ENCODE measurements at places on chromosomes 11 and 22.

DNA sequence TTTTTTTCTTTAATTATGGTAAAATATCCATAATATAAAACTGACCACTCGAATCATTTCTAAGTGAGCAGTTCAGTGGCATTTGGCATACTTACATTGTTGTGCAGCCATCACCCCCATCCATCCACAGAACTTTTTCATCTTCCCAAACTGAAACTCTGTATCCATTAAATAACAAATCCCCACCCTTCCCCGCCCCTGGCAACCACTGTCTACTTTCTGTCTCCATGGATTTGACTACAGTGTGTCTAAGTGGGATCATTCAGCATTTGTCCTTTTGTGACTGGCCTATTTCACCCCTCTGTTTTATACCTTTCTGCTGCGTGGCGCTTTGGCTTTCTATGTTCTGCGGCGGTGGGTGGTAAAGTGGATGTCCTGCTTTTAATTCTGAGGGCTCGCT is 49.1 kb downstream of the RTN4R start:
- no peak for DNase-seq

GRCh38 chr11:2136209-2136951 is 2.8 kb downstream of the IGF2 start:
- no peak for DNase-seq

DNA sequence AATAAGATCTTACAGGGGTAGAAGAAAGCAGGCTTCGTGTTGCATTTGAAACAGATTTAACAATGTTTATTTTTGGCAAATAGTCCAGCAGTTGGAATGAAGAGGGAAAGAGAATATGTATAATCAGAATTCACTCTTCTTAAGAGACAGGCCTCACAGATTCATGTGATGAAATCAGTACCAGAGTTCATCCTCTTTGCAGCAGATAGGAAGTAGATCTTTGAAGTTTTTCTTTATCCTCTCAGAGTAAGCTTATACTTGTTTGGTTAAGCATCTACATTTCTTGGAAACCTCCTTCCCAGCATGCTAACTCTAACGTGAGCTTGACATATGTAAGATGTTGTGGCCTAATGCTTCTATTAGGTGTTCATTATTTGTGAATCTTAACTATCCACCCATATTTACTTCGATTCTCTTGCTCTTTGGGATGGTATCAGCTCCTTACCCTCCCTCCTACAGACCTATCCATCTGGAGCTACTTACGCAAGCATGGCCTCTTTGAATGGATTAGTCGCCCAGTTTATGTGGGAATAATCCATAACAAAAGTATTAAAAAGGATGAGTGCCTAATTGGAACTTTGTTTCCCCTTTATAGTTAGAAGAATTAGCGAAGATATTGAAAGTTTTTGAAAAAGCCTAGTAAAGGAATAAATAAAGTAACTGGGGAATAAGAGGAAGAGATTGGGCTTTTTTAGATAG is 80.1 kb downstream of the PRMT3 start:
- no peak for DNase-seq

GRCh38 chr11:8336356-8337129 is 72.9 kb upstream of the LMO1 start:
- DNase-seq: no peak

GRCh38 chr11:132289590-132290256 is 919.3 kb downstream of the NTM start:
- DNase-seq: no peak

DNA sequence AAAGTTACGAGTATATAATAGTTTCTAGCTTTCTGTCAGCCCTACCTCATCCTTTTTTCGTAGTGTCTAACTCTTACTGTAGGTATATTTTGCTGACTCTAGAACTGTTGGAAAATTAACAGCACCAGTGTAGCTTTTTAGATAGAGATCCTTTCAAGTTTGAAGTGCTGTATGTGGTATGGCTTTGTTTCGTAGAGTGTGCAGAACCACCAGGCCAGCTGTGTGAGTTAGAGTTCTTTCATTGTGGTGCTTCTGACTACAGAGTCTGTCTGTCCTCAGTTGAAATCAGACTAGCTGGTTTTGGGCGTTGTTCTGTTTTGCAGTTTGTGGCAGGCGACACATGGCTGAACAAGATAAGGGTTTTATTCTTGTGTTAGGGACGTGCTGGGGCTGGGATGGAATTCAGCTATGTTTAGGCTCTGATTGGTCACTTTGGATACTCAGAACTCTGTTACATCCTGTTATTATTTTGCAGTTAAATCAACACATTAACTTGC is 3.2 kb downstream of the ARHGEF12 start:
- DNase-seq: peak; percentile 23

GRCh38 chr22:37822079-37822833 is 926 bp upstream of the GALR3 start:
- DNase-seq: no peak

DNA sequence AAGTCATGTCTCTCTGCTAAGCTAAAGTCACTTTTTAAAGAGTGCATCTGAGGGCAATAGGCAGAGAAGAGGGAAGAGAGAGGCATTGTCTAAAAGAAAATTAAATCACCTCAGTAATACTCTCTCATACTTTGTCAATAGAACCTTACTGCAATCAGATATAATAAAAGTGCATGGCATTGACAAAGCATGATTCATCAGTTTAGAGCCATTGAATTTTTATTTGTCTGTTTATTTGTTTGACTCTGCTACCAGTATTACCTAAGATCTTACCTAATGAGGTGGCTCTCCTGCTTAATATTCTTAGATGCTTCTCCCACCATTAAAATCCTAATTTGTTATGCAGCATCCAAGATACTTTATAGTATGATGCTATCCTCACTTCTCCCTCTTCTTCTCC is 209.0 kb downstream of the PGR start:
- no peak for DNase-seq

GRCh38 chr22:38652859-38653258 is 3.3 kb downstream of the FAM227A start:
- DNase-seq: peak; percentile 31

GRCh38 chr22:36330655-36331305 is 57.0 kb downstream of the MYH9 start:
- DNase-seq: no peak
